T-cell (primary cell): ENCODE measurements at places on chromosomes 6 and 20. TPM values are rescaled to one million over a fixed set of nuclear protein-coding genes. Genes with fewer than 3 reads are reported as not detected.

Gene PRL
- total RNA-seq, result not detected

- DNase-seq, result no peak
- no peaks in the 10 kb centered on the region for H3K27me3 ChIP-seq
- H3K27ac ChIP-seq, result no peak overlapping the region
- no peak overlapping the region for H3K4me3 ChIP-seq
- H3K36me3 ChIP-seq, result no peaks in the 10 kb centered on the region
- H3K4me1 ChIP-seq, result no peaks in the 10 kb centered on the region
These were observed 82.4 kb downstream of the SLC2A10 start for GRCh38 chr20:46791722-46792416.

DNA sequence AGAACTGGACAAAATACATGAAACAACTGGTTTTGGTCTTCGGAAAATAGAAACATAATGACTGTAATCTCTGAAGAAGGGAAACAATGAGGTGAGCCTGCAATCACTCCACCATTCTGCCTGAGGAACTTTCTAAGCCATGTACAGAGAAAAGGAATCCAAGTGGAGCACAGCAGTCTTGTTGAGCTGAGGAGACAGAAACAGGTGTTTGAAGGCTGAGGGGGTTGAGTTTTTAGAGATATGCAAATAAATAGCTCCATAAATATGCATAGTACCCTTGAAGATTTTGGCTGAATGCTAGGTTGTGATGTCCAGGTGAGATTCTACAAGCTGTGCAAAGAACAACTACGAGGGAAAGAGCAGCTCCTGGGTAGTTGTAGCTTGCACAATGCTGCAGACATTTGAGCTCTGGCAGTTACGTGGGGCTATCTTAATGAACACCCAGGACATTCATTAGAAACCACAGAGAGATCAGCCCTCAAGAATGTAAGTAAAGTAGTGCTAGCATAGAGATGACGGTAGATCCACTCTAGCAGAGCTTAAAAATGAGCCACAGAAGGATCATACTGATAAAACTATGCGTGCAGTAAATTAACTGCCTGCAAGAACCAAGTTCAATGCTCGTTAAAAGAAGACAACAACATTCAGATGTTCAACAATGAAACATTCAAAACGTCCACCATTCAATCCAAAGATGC is 24.3 kb downstream of the TUBB2B start:
- H3K4me1 ChIP-seq, result no peaks in the 10 kb centered on the region
- no peaks in the 10 kb centered on the region for H3K36me3 ChIP-seq
- no peak overlapping the region for H3K27ac ChIP-seq
- H3K27me3 ChIP-seq, result peaks cover 6% of the 10 kb centered on the region
- no peak for DNase-seq

DNA sequence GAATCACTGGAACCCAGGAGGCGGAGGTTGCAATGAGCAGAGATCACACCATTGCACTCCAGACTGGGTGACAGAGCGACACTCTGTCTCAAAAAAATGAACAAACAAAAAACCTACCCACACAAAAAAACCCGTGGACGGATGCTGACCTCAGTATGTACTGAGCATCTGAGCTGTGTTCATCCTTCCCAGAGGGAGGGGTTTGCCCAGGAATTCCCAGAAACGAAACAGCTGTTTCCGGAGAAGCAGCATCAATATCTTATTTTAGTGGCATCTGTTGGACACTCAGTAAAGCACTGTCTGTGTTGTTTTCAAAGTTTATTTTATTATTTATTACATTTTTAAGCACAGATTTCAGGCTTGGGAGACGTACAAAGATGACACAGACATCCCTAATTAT is 18.7 kb downstream of the NANP start:
- no peaks in the 10 kb centered on the region for H3K4me1 ChIP-seq
- no peak overlapping the region for H3K4me3 ChIP-seq
- H3K36me3 ChIP-seq, result no peaks in the 10 kb centered on the region

GRCh38 chr6:2844008-2844407 is 2.3 kb upstream of the SERPINB1 start:
- H3K4me1 ChIP-seq, result peaks cover 27% of the 10 kb centered on the region
- no peaks in the 10 kb centered on the region for H3K27me3 ChIP-seq
- H3K36me3 ChIP-seq, result no peaks in the 10 kb centered on the region

DNA sequence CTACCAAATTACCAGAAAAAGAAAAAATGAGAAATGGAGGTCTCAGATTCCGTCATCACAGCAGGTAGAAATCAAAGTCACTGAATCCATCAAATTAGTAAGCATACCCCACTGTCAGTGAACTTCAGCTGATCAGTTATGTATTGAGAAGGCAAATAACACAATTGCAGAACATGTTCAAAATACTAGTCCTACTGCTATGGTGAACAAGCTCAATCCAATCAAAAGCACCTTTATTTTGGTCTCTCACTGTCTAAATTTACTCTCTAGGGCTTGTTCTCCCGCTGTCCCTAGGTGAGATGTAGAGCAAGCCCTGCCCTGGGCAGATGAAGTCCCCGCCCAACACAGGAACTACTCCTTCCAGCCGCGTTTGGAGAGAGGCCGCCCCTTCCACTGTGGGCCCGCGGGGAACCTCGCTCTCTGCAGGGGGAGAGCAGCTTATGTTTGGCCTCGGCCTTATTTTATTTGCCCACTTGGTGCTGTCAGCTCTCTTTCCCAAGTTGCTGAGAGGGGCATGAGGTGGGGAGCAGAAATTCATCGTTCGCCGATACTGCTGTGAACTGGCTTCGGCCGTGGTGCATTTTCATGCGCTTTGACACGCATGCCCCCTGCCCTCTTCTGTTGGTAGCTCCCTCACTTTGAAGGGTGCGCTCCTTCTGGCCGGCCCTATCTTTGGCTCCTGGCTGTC is 14.3 kb upstream of the MAP1LC3A start:
- peaks cover 27% of the 10 kb centered on the region for H3K36me3 ChIP-seq
- H3K27ac ChIP-seq, result no peak overlapping the region
- no peak for DNase-seq
- peaks cover 3% of the 10 kb centered on the region for H3K27me3 ChIP-seq
- H3K4me1 ChIP-seq, result peaks cover 39% of the 10 kb centered on the region

DNA sequence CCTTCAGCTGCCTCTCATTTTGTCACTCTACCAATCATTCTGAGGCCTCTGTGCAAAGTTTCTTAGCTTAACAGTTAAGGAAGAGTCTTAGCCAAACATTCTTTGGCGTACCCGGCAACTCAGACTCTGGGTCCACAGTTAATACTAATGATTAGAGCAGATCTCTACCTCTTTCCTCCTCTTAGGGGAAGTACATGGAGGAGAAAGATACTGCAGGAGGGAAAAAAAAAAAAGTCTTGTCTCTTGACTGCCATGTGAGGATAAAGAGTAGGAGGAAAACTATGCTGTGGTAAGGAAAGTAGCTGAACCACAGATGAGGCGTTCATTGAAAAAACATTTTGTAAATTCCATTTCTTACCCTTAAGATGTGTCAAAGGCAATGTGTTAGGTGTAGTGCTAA is 44.0 kb upstream of the MARCKS start:
- no peaks in the 10 kb centered on the region for H3K36me3 ChIP-seq
- DNase-seq, result no peak
- no peaks in the 10 kb centered on the region for H3K4me1 ChIP-seq
- no peak overlapping the region for H3K27ac ChIP-seq

Gene RPL7L1
- total RNA-seq, result 69.5 TPM

Gene KHDRBS2
- total RNA-seq, result not detected

- no peaks in the 10 kb centered on the region for H3K4me1 ChIP-seq
- no peak for DNase-seq
- no peaks in the 10 kb centered on the region for H3K36me3 ChIP-seq
- no peaks in the 10 kb centered on the region for H3K27me3 ChIP-seq
- H3K4me3 ChIP-seq, result no peak overlapping the region
- H3K27ac ChIP-seq, result no peak overlapping the region
These were observed 20.2 kb downstream of the EYA2 start for GRCh38 chr20:46914789-46915379.

DNA sequence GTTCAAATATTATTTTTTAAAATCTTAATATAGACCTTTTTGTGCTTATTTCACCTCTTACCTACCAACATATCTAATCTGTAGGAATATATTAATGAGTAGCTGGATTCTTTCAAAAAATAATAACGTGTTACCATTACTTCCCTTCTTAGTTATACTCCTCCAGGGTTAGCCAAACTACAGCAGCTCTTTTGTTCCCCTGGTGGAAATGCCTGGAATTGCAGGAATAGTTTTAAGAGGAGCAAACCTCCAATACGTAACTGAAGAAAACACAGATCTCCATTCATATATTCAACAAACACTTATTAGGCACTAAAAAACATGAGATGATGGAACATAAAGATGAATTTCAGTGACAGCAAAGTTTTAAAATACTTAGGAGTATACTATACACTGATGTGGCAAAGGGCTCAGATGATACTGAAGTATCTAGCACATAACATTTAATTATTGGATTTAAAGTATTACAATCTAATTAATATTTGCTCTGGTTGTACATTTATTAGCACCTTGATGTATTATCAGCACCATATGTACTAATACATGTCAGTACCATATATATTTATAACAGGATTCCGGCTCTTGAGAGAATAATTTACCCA is 78.3 kb downstream of the TBX18 start:
- H3K27ac ChIP-seq, result no peak overlapping the region
- H3K36me3 ChIP-seq, result no peaks in the 10 kb centered on the region
- H3K4me3 ChIP-seq, result no peak overlapping the region

Gene TRIM40
- not detected for total RNA-seq

Gene CTCFL
- not detected for total RNA-seq

- no peak overlapping the region for H3K27ac ChIP-seq
- H3K4me1 ChIP-seq, result peaks cover 15% of the 10 kb centered on the region
- no peak overlapping the region for H3K4me3 ChIP-seq
These were observed 43.5 kb downstream of the ITPR3 start for GRCh38 chr6:33664506-33665057.

GRCh38 chr20:41177636-41178035 is 40.3 kb downstream of the PLCG1 start:
- no peaks in the 10 kb centered on the region for H3K27me3 ChIP-seq
- H3K4me1 ChIP-seq, result no peaks in the 10 kb centered on the region
- H3K36me3 ChIP-seq, result peaks cover 20% of the 10 kb centered on the region
- no peak overlapping the region for H3K27ac ChIP-seq
- no peak overlapping the region for H3K4me3 ChIP-seq

Gene GPX6
- not detected for total RNA-seq

- no peaks in the 10 kb centered on the region for H3K36me3 ChIP-seq
- no peak for DNase-seq
- H3K27ac ChIP-seq, result no peak overlapping the region
- H3K4me3 ChIP-seq, result no peak overlapping the region
- H3K4me1 ChIP-seq, result no peaks in the 10 kb centered on the region
These were observed 577.8 kb downstream of the PRKN start for GRCh38 chr6:162149786-162150185.
